ENCODE measurements at places on chromosomes 6 and 20.

DNA sequence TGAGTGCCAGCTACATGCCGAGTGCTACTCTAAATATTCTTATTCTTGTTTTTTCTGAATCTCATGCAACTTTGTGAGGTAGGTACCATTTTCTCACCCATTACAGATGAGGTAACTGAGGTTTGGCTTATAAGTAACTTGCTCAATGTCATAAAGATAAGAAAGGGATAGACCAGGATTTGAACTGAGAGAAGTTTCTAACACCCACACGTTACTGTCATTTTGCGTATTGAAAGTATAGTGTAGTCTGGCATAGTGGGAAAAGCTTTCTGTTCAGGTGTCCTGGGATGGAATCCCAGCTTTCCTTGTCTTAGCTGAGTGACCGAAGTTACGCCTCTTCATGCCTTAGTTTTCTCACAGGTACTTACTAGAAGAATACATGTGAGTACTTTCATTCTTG lies 50.5 kb downstream of the HIVEP1 start:
- no peak for DNase-seq

DNA sequence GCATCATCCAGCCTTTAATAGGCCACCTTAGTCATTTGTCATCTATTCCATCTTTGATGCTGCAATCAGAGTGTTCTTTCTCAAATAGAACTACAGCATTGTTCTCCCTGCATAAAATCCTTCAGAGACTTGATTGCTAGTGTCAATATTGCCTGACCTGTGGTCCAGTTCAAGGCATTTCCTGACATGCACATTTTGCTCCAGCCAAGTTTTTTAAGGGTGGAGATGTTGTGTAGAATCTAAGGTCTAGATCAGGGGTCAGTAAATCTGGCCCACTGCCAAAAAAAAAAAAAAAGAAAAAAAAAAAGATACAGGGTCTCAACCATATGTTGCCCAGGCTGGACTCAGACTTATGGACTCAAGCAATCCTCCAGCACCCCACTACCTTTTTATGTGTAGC lies 354.4 kb downstream of the FRK start:
- no peak for DNase-seq

DNA sequence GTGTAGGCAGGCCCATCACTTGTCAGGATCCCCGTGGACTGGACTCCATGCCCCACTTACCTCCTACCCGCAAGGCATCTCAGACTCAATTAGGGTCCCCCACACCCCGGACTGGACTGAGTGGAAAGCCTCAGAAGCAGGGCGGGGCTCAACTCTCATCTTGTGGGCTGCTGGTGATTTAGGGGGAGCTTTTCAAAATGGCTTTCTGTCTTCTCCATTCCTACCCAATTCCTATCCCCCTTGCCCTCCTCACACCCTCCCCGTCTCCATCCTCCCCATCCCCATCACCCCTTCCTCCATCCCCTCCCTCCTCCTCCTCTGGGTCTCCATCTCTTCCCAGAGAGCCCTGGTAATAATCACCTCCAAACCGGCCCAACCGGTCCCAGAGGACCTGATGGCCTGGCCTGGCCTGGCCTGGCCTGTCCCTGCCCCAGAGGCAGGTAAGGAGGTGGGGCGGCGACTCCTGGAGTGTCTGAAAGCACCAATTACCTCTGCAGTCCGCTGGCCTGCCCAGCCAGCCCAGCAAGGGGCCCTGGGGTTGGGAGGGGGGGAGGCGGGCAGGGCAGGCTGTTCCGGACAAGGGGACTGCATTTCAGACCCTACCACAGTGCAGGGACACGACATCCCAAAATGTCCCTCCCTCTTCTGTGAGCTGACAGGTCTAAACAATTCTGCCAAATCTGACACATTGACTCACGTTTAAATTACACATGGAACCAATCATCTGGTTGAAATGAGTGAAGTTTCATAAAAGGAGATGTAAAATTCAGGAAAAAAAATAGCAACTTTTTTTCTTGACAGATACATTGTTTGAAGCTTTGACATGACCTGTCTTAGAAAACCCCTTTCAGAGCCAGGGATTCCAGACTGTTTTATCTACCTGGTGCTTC lies 24.8 kb downstream of the MAFB start:
- no peak for DNase-seq

GRCh38 chr6:132264021-132264500 lies 137.2 kb downstream of the MOXD1 start:
- no peak for DNase-seq

GRCh38 chr6:88441346-88441745 lies 275.2 kb upstream of the CNR1 start:
- DNase-seq = no peak

DNA sequence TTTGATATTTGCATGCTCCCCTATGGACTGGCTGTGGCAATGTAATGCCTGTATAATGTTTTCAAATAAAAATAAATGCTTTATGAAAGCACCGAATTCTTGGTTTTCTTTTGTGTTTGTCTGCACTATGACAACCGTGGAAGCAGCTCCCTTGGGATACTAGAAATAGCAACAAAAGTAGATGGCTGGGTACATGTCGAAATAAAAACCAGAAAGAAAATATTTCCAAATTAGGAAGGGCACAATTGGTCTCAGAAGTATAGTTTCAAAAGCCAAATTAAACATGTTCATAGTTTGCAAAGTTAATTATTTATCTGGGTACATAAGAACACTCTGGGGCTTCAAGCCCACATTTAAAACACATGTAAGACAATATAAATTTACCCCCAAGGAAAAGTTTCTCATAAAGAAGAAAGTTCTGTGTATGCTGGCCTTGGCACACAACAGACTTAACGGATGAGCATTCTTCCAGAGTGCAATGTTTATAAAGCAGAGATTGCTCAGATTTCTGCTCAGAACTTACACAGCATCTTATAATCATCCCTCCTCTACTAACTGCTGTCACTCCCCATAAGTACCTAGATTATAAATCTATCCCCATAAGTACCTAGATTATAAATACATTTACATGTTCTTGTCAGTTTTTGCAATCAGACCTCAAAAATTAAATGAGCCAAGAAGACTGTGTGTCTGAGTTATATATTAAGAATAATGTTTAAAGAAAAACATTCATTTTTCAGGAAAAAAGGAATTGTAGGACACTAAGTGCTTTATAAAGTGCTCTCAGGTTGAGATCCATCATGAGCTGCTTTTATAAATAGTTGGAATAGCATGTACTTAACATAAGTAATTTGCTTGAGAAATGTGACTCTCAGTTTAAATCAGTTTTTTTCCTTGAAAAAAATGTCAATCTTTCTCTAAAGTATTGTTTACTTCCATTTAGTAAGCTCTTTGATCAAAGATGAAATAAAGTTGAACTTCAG lies 230.2 kb upstream of the PLN start:
- DNase-seq = no peak

DNA sequence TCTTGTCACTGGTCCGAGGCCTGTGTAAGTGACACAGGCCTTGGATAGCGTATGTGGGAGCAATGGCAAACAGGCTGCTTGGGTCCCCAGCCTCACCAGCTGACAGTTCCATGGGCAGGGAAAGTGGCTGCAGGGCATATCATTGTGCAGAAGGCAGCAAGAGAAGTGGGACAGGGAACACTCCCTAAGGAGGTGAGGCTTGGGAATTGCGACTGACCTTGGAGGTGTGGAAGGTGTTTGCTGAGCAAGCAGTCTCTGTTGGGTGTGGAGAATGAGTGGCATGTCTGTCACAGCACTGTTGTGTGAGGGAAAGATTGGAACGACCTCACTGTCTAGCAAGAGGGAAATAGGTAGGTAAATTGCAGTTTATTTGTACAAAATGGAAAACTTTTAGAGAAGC lies 16.8 kb downstream of the POFUT1 start:
- no peak for DNase-seq

DNA sequence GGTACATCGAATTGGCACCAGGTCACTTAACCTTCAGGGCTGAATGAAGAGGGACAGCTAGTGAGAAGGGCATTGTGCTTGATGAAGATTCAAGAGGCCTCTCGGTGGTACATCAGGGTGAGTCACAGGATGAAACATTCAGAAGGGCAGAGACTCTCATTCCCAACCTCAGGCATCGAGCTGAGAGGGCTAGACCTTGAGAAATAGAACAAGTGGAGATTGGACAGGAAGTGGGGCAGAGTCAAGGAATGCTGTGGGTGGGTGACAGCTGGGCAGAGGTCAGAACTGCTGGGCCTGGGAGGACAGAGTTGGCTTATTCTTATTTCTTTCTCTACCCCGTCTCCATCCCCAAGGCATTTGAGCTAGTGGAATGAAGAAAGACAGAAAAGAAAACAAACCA lies 126.0 kb downstream of the SCML4 start:
- no peak for DNase-seq

DNA sequence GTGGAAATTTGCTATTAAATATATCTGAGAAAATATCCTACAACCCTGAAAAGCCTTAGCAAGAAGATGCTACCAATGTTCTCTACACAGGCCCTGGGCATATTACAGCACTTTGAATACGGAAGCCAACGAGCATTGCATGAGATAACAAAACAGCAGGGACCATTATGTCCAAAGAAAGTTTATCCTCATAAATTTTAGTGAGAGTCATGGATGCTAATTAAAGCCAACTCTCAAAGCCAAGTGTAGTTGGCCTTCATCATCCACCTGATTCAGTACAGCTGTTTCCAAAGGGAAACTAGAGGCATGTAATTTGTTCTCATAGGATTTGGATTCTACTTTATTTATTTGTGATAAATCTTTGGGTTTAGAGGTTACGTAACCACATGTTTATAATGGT lies 564.8 kb downstream of the RFPL4B start:
- no peak for DNase-seq

Data from stimulated activated CD4-positive, alpha-beta T cell treated with anti-CD3 and anti-CD28 coated beads, Interleukin-2, amount 100 ng/mL, for 48 hours (primary cell).